ENCODE measurements at places on chromosomes 6 and 20. TPM values are rescaled to one million over a fixed set of nuclear protein-coding genes. Genes with fewer than 3 reads are reported as not detected.

DNA sequence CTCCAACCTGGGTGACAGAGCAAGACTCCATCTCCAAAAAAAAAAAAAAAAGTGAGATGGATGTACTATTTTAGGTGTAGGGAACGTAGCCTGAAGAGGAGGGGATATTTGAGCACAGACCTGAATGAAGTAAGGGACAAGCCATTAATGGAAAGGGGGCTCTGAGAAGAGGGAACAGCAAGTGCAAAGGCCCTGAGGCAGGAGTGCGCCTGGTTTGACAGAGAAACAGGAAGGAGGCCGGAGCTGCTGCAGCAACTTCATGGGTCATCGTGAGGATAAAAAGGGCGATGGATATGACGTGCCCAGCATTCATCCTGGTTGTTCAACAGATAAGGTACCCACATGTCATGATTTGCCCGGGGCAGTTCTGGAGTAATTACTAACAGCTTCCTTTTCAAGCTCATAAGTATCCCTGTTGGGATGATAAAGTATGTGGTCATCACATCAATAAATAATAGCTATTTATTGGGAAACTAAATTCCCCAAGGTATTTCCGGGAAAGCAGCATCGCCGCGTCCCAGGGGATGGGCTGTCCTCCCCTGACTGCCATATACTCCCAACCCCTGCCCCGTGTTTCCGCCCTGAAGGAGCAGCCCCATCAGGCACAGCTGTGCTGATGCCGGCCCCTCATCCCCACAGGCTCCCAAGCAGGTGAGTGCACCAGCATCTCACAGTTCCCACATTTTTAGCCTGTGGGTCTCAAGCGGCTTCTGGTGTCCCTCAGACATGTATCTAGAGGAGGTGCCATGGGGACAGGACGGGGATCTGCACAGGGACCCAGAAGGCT, 43.4 kb downstream of the DLGAP4 start:
- H3K4me1 ChIP-seq, result no peaks in the 10 kb centered on the region
- no peak overlapping the region for H3K27ac ChIP-seq
- H3K36me3 ChIP-seq, result no peaks in the 10 kb centered on the region
- DNase-seq, result no peak

GRCh38 chr20:61780066-61780465, 285.6 kb downstream of the TAF4 start:
- no peaks in the 10 kb centered on the region for H3K27me3 ChIP-seq
- no peak overlapping the region for H3K4me3 ChIP-seq
- DNase-seq, result no peak

Gene LY6G6D
- not detected for total RNA-seq

Gene CCM2L
- 8.1 TPM for total RNA-seq

- no peak for DNase-seq
- no peaks in the 10 kb centered on the region for H3K27me3 ChIP-seq
- no peaks in the 10 kb centered on the region for H3K36me3 ChIP-seq
- no peak overlapping the region for H3K4me3 ChIP-seq
Measured at GRCh38 chr20:33474097-33474873, 15.6 kb upstream of the CBFA2T2 start.

Gene MAN1A1
- 35.8 TPM for total RNA-seq

Gene SLC35D3
- total RNA-seq, result not detected

All from right atrium auricular region (tissue), 2 donors.